Globus pallidus (tissue), 1 donor: ENCODE measurements at places on chromosomes 4 and X.
A peak's percentile ranks its signal among the peaks of the same experiment; 100 is the strongest.

DNA sequence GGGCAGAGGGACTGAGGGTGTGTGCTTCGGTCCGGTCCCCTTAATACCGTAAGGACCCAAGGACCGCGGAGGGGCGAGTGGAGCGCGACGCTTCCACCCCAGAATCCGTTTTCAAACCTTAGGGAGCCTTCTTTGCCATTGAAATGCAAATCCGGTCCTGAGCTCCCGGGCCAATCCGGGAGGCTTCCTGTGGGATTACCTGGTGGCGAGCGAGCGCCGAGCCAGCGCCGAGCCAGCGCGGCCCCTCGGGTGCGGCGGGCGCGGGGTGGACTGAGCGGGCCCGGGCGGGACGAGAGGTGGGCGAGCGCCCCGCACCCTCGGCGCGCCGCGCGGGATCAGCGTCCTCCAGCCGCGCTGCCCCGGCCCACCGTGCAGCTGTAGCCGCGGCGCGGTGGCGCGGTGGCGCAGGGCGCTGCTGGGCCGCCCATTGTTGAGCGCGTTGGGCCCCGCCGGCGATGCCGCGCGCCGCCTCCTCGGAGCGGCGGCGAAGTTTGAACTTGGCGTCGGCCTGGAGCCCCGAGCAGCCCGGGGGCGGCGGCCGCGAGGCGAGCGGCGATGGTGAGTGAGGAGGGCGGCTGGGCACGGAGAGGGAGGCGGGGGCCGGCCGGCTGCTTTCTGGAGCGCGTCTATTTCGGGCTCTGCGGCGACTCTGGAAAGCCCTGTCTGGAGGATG is 208.7 kb downstream of the SOWAHB start:
- no peak for DNase-seq

- DNase-seq, result no peak
These were observed 46.8 kb downstream of the SULT1B1 start for GRCh38 chr4:69713593-69713992.

- no peak for DNase-seq
These were observed 893 bp upstream of the GAB3 start for GRCh38 chrX:154751669-154752271.

- DNase-seq, result no peak
These were observed 3.6 kb upstream of the GPR173 start for GRCh38 chrX:53044995-53045394.

DNA sequence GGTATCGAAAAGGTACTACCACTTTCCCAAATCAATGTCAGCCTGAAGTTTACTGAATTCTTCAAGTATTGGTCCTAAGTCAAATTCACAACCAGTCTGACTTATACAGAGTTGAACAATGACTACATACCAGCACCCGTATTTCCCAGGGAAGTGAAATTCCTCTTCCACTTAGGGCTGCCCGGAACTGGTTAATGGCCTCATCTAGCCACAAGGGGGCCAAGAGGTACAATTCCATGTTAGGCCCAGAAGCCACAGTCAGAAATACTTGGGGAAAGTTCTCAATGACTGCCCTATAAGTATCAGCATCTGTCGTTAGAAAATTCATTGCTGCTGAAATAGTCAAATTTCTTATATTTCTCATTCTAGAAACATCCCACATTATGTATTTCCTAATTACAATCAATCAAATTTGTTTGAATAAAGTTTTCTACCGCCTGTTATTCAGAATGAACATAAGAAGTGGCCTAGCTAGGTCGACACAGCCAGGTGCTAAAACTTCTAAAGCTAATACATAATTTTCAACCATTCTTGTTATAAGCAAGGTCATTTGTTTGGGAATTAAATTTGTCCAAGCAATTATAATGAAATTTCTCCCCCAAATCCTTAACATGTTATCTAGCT is 5.6 kb upstream of the PCDH7 start:
- peak; percentile 39 for DNase-seq

DNA sequence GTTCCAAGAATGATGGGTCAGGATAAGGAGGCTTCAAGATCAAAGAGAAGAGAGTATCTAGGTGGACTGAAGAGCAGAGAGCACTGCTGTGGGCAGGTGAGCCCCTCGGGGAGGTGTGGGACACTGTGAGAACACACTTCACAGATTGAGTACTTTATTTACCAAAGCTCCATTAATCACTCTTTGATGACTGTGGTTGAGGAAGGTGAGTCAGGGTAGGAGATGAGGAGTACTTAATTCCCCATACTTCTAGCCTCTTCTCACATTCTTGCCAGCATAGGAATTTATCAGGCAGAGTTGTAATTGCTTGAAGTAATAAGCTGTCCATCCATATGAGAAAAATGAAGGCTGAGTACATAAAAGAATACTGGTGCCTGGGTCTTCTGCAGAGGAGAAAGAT is 375.3 kb downstream of the PCDH10 start:
- no peak for DNase-seq

DNA sequence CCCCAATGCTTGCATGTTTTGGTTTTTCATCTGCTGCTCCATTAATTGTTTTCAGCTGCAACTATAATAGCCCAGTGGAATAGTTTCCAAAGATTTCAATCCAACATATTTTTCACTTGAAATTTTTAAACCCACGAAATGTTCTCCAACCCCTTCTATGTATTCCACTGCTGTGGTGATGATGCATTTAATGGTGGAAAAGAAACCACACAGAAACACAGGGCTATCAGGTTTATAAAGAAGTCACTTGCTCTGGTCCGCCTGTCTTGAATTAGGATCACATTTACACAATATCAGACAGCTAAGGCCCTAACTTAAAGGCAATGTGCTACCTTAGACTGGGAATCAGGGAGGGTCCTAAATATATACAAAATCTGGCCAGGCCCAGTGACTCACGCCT is 35.0 kb downstream of the OPHN1 start:
- DNase-seq, result no peak
